ENCODE measurements at places on chromosomes 4 and X.

DNA sequence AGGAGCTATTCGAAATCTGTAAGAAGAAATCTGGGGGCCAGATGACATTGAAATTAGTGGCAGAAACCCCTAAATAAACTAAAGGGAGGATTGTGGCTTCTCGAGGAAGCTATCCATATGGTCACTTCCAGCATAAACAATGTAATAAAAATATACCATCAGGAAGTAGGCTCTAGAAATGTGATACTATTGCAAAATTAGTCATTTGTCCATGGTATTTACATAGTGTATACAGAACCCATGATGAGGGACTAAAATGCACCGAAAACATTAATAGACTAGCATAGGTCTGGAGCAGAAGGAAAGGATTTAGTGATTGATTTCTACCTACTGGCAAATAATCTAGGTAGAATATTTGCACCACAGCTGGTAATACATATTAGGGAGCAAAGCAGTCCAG is 1344.0 kb downstream of the FSTL5 start:
- no peak for DNase-seq

DNA sequence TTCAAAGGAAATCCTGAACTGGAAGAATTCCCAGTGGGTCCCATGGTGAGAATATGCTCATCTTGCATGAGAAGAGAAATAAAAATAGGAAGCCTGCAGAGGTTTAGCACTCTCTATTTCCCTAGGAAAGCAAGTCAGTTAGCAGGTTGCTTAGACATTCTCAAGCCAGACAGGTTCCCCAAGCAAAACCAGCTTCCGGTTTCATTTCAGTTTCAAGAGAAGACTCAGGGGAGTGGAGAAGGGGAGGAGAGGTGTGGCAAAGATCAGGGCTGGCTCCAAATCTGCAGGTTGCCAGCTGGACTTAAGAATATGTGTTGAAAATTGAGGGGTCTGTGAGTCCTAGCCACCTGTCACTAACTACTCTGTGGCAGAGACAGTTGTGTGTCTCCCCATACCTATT is 107.5 kb downstream of the CLNK start:
- no peak for DNase-seq

DNA sequence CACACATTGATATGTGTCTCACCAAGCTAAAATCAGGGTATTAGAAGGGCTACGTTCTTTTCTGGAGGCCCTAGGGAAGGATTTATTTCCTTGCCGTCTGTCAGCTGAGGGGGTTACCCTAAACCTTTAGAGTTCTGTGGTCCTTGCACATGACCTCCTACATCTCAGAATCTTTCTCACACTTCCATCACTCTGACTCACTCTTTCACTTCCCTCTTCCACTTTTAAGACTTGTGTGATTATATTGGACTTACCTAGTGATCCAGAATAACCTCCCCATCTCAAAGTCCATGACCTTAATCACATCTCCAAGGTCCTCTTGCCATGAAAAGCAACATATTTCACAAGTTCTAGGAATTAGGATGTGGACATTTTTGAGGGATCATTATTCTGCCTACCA is 53.6 kb upstream of the FUNDC1 start:
- no peak for DNase-seq

DNA sequence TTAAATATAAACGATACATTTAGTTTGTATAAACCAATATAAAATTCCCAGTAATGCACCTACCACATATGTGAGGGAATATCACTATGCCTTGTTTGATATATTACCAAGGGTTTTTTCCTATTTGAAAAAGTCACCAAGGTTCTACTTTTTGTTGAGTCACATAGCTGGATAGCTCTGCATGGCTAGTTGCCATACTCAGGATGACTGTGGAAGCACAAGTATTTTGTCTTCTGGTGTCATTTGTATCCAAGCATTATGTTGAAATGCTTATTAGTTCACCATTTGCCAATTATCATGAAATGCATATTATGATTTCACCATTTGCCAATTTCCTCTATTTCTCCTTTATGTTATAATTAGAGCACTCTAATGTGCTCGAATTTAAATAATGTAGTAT is 162.7 kb upstream of the TTC29 start:
- DNase-seq: no peak

GRCh38 chr4:56880572-56880971 is 27.1 kb upstream of the REST start:
- no peak for DNase-seq

DNA sequence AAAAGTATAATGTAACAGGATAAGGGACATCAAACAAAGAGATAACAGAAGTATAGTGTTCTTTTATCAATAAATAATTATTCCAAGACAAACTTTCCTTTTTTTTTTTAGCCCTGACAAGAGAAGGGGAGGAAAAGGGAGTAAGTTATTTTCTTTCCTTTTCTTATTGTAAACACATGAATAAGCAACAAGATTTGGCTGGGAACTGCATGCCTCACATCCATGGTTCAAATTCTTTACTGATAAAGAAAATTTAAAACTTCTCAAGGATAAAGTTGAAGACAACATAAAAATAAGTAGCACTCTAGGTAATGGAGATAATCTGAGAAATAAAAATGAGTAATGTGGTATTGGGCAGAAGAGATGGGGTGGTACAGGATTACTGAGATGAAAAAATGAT is 71.6 kb downstream of the NEK1 start:
- DNase-seq: no peak

DNA sequence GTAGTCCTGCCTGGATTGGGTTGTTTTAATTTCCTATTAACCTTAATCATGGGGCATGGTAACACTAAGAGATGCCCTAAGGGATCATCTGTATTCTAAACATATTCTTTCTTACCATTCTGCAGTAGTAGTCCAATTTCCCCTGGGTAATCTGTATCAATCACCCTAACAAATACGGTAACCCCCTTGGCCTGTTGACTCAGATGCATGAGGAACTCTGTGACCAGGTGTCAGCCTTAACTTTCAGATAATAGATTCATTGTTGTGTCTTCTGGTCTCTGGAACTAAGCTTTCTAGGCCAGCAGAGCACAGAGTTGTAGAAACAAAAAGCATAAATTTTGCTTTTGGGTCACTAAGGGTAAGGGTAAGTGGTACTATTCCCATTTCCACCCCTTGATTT is 13.1 kb upstream of the BANK1 start:
- no peak for DNase-seq

- DNase-seq: no peak
Measured at GRCh38 chrX:20116087-20116576, 575 bp downstream of the MAP7D2 start.
